RPMI8226 (cell line): ENCODE measurements at places on chromosomes 2 and 18.
A peak's percentile ranks its signal among the peaks of the same experiment; 100 is the strongest.

GRCh38 chr2:160308915-160309314, 108.8 kb upstream of the ITGB6 start:
- DNase-seq, result no peak

DNA sequence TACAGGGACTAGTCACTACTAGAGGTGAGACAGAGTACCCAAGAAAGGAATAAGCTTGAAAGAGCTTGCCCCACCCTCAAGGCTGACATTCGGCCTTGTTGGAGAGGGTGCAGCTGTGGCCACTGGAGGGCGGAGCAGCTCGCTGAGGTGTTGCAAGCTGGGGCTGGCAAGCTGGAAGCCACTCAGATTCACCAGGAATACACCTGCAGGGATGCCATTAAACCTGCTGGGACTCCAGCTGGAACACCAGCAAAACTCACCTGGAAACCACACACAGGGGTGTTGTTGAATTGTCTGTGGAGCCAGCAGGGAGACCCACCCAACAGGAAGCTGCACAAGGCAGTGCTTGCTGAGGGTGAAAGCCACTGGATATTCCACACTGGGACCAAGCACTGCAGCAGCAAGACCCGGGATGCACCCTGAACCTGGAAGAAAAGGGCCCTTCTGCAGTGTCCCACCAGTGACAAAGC, 26.1 kb downstream of the KCTD18 start:
- peak; percentile 58 for DNase-seq

DNA sequence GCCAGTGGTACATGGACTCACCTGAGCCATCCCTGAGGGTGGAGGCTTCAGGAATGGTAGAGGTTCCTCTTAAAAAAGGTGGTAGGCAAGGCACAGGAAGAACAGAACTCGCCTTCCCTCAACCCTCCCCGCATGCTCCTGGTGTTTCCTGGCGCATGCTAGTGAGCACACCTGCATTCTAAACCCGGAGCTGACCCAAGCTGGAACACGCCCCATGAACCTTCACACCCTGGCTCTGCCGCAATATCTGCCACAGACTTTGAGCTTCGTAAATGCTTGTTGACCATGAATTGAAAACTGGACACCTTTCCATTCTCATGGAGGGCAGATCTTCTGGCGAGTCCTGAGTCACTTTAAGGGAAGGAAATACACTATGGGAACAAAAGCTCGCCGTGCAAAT, 601.3 kb upstream of the RAB6C start:
- no peak for DNase-seq

GRCh38 chr2:238103465-238104225, 3.5 kb downstream of the ESPNL start:
- DNase-seq, result no peak

DNA sequence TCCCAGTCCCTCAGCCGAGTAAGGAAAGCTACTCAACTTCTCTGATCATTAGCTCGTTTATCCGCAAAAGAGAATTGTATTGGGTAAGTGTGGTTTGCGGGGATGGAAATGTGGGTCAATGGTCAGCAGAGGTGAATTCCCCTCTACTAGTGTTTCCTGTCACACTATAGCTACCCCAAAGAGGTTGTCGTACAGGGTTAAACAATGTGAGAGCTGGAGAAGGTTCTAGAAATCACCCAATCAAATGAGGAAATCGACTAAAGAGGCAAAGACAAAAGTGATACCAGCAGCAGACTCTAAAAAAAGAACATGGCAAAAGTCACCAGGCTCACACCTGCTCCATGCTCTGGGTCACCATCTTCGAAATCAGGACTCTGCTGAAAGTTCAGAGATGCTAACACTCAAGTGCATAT, 144.7 kb upstream of the ITGA4 start:
- DNase-seq, result peak; percentile 63

DNA sequence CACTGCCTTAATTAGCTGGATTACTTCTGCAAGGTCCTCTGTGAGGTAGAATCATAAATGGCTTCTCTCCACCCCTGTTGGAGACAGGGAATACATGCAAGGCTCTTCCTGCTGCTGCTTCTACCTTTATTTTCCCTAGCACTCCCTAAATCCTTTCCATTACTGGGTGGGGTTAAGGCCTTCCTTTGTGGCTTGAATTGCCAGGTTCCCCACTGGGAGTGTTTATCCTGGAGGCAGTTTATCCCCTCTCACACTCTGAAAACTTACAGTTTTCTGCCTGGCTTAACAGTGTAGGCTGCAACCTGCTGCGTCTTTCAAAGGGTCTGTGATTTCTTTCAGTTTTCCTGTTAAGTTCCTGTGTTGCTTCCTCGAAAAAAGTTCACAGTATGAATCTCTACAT, 1062.3 kb upstream of the CRIM1 start:
- no peak for DNase-seq

GRCh38 chr2:137228566-137228965, 463.2 kb downstream of the THSD7B start:
- DNase-seq, result no peak

GRCh38 chr2:165627470-165627869, 158.0 kb downstream of the CSRNP3 start:
- no peak for DNase-seq

DNA sequence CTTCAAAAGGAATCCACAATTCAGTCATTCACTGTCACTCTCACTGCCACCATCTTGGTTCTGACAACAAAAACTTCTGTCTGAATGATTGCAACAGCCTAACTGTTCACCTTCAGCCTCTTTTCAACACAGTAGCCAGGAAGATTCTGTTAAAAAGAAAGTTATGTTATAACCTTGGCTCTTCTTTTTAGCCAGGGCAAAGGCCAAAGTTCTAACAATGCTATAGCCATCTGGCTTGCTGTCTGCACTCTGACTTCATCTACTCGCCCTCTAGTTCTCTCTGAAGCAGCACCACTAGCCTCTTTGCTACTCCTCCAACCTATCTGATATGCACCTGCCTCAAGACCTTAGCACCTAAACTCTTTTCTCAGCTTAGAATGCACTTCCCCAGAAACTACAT, 158.5 kb downstream of the ZNF385B start:
- DNase-seq, result no peak

DNA sequence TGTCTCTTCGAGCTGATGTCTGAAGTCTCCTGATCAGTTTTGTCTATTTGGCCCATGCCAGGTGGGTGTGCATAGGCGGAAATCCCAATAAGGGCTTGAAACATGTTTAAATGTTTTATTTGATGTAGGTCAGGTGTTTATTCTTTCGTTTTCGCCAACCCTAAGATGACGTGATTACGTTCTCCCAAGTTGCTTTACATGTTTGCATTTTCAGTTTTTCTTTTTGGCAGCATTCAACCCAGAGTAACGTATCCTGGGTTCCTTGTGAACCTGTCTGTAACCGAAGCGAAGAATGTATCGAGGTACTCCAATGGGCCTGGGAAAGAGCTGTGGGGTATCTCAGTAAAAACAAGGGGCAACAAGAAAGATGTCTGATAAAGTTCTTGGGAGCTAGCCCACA, 3.1 kb downstream of the ALPK2 start:
- DNase-seq, result no peak

DNA sequence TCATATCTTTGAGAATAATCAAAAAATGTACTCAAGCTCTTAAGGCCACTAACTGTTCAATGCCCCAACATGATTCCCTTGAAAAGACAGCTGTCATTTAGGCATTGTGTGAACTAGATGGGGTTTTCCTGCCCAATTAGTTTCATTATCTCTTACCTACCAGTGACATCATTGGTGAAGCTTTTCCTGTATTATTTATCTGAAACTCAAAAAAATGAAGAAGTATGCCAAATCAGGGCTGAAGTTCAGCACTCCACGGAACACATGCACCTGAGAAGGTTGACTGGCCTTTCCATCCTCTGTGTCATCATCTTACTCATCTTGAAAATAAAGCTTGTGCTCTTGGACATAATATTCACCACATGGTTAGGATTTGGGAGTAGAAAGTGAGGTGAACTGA, 126.4 kb downstream of the TXNL1 start:
- no peak for DNase-seq

GRCh38 chr2:95531254-95531771, 46.8 kb upstream of the TRIM43B start:
- no peak for DNase-seq

- DNase-seq, result peak; percentile 60
These were observed 25.6 kb upstream of the PRLH start for GRCh38 chr2:237540823-237541222.

DNA sequence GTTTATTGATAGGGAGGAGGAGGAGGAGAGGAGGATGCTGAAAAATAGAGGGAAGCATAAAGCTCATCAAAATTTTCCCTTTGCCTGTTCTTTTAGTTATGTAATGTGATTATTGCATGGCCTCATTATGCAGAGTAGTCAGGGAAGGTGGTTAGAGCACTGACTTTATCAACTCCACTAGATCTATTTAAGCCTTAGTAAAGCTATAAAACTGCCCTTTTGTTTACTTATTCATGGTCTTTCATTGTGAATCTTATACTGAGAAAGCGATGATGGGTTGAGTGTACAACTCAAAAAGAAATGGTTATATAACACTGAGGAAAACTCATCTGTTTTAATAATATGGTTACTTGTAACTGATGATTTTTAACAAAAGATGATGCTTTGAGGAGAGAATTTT, 81.7 kb downstream of the MAP4K4 start:
- DNase-seq, result no peak

- no peak for DNase-seq
These were observed 218.8 kb upstream of the NRP2 start for GRCh38 chr2:205463466-205464025.

DNA sequence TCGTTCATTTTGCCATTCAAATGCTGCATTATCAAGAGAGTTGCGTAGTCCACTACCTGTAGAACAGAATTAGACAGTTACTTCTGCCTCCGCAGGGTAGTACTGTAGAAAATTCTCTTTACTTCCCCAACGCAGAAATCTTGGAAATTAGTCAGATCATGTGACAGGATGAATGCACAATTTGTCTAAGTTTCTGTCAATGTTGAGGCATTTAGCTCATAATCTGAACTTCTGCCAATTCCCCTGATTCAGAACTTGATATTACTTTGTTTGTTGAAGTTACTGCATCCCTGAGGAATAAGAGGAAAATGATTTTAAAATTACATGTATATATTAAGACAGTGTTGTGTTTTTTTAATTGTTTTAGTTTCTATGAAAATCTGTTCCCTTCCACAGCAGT, 83.4 kb downstream of the TTC27 start:
- no peak for DNase-seq

DNA sequence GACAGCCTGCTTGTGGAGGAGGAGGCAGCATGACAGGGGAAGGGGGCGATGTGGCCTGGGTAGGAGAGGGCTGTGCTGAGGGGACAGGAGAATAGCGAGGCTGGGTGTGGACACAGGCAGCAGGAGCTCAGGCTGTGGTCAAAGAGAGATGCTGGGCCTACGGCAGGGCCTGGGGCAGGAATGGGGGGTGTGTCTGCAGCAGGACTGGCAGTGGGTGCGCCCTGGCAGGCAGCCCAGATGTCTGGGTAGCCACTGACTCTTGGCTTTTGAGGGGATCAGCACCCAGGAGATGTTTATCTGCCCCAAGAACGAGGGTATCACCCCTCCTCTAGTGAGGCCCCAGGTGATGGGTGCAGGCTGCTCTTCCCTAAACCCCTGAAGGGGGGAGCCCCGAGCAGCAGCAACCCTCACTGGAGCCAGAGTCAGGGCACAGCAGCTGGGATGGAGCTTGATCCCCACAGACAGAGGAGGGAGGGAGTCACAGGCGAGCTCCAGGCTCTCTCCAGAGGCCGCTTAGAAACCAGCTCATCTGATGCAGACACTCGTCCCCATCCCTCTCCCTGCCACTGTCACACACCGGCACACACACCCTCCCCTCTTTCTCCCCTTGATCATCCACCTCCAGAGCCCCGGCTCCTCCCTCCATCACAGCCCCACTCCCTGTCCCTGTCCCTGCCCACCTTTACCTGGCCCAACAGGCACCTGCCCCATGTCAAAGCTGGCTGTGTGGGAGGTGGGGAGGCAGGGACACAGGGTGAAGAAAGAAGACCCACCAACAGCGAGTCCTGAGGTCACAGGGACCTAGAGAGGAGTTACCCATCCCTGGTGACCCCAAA, 29.8 kb upstream of the TNS1 start:
- peak; percentile 28 for DNase-seq
